Foreskin fibroblast (primary cell): ENCODE measurements at places on chromosomes 5 and 9.
A peak's percentile ranks its signal among the peaks of the same experiment; 100 is the strongest.

DNA sequence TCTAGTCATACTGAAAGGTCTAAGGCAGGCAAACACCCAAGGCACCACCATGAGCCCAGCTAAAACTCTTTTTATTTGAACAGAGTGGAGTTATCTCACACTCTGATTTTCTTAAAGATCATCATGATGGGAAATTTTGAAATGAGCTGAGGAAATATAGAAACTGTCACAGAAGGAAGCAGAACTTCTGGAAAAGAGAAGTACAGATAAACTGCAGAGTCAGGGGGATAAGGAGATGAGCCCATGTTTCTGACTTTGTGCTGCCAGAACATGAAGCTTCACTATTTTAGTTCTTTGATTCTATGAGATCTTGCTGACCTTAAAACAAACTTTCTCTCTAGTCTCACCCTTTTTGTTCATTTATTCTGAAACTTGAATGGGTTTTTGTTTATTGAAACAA is 406.5 kb upstream of the EDIL3 start:
- no peak for DNase-seq

DNA sequence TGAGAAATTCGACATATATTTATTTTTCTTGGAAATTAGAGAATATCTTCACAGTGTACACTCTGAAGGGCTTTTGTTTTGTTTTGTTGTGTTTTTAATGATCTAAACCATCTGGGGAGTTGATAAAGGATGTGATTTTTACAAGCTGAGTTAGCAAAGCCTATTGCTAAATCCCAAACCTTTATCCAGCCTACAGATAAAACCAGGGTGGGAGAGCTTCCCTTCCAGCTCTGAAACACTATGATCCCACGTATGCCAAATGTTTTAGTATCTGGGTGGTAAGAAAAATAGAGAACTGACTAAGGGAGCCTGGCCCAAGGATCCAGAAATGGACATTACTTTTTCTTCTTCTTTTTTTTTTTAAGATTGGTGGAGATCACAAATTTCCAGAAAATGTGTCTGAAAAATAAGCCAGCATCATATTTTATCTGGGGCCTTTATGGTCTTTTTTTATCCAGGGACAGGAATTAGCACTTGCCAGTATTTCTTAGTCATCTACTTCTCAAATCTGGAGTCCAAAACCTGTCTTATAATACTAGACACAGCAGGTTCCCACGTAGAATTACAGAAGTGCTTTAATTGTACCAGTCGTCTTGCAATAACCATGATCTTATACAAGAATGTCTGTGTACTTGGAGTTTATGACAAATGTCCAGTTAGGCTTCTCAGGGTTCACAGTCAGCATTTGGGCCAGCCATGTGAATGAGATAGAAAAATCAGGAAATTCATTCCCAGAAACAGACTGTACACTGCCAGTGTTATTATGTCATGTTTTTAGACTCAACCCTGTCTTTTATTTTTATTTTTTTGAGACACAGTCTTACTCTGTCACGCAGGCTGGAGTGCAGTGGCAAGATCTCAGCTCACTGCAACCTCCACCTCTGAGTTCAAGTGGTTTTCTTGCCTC is 290.8 kb upstream of the MPDZ start:
- peak; percentile 32 for DNase-seq

DNA sequence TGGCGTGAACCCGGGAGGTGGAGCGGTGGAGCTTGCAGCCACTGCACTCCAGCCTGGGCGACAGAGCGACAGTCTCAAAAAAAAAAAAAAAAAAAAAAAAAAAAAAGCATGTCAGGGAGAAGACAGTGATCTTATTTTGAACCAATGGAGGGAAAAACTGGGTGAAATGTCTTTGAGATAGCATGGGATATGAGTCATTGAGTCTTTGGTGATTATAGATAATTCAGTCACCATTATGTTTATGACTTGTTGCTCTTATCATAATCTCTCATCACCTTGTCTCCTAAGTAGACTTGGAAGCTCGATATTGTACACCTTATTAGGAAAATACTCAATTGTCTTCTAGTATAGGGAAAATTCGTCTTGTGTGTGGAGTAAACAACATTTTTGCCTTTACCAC is 55.1 kb upstream of the KDM4C start:
- no peak for DNase-seq

DNA sequence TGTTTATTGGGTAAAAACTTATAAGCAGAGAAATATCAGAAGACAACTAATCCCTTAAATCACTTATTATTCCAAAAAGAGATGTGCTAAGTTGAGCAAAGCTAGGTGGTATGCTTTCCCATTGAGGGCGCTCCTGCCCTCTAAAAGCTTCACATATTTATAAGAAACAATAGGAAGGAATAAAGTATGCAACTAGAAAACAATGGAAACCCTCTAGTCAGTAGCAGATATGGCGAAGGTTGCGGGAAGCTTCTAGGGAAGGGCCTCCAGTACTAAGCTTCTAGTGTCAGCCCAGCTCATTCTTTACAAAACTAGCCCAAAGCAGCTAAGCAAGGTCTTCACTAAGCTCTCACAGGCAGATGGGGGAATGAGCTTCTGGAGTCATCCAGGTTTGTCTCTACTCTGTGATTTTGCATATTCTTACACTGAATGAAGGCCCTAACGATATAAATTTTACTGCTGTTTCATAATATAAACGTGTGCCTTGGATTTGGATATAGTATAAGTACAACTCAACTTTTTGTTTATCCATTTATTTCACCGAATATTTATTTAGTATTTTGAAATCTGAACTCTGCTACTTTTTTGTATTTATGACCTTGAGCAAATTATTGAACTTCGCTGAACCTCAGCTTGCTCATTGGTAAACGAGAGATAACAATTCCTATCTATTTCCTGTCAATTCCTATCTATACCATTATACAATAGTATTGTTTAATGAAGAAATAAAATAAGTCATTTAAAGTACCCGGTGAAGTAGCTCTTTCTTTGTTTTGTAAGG is 571.4 kb downstream of the ELAVL2 start:
- no peak for DNase-seq

GRCh38 chr9:128716581-128717254 is 7.2 kb downstream of the ZDHHC12 start:
- no peak for DNase-seq

GRCh38 chr5:102223542-102224477 is 72.3 kb downstream of the SLCO4C1 start:
- peak; percentile 0 for DNase-seq
